ENCODE measurements at places on chromosomes 4 and X.

GRCh38 chrX:129522184-129523078, 859 bp downstream of the SMARCA1 start:
- no peak for DNase-seq

DNA sequence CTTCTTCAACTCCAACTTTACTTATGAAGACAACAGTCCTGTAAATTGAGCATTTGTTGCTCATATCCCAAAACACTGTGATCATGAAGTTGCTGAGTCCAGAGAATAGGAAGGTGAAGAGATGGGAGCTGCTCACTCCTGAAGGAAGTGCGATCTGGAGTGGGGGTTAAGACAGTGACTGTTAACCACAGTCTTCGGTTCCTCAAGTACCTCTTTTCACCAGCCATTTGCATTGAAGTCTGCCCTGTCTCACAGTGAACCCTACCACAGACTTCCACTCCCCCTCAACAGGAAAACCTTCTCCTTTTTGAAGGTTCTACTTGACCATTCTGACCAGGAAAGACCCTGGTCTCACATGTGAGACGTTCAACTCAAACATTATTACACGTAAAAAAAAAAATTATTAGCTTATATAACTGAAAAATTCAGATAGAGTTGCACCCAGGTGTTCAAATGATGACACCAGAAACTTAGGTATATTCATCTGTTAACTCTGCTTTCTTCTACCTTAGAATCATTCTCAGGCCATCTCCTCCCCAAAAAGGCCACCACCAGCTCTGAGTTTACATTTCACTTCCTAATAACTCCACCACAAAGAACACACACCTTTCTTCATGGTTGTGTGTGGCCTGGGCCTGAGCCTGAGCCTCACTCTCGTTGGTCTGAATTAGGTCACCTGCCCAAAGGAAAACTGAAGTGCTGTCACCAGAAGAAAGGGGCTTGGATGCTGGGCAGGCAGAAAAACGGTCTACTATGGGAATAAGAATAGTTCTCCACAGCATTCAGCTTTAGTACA, 199.2 kb downstream of the DCTD start:
- DNase-seq, result no peak

- no peak for DNase-seq
Observed at GRCh38 chrX:97402333-97402732, 518.6 kb downstream of the RPA4 start.

DNA sequence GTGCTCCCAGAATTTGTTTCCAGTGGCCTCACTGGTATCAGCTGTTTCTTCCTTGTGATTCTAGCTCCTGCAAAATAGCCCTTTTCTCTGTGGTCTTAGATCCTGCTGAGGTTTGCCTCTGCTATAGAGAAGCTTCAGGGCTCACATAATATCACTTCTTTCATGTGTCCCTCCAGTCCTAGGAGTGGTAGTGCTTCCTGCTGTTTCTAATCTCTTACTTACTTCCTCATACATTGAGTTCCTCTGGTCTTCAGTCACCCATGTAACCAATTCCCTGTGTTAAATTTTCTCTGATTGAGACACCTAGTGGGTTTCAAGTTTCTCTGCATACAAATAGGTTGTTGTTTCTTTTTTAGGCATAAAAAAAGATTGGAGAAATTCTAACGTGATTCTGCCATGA, 1567.9 kb downstream of the ARAP2 start:
- no peak for DNase-seq

DNA sequence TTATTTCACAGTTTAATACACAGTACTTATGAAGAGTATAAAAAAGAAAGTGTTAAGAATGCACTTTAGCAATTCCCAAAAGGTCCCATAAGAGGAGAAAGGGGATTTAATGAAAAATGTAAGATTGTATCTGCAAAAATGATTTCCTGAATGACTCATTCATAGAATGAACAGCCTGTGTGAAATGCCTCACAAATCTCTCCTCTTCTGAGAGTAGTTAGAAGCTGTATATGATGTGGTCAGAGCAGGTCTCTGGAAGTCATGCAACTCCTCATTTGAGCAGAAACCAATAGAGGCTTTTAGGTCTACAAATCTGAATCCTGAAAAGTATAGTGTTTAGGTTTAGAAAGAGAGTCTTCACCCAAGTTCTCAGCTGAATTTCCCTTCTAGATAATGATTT, 381.3 kb upstream of the INTU start:
- DNase-seq, result peak; percentile 4

DNA sequence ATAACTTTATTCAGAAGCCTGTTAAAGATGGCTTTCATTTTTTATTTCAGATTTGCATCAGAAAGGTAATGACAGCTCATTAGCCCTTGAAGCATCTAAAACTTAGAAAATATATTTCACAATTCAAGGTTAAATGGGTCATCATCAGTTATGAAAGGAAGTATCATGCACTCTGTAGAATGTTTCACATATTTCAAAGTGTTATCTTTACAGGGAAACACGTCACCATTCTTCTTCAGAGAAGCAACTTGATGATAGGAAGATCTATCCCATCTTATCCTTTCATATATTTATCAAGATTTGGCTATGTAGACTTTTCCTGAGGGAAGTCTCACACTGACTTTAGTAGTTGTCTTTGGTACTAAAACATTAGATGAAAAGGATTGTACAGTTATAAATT, 277.8 kb downstream of the TENM3 start:
- DNase-seq, result no peak

DNA sequence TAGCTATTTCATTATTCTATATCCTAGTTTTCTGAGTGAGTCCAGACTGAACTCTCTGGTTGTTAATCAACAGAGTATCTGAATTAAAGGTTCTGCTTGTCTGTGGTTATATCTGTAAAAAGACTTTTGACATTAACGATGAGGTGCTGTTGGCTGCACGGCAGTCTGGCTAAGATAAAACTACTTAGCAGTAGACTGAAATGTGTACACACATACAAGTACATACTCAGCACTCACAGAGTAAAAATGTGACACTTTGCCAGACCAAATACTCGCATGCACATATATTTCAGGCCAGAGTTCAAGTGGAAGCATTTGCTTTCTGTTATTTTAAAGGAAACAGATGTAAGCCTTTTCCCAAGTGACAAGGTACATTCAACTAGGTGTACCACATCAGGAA, 80.5 kb downstream of the PRDM5 start:
- no peak for DNase-seq

- peak; percentile 67 for DNase-seq
Observed at GRCh38 chr4:153785910-153786721, 2.8 kb downstream of the SFRP2 start.

DNA sequence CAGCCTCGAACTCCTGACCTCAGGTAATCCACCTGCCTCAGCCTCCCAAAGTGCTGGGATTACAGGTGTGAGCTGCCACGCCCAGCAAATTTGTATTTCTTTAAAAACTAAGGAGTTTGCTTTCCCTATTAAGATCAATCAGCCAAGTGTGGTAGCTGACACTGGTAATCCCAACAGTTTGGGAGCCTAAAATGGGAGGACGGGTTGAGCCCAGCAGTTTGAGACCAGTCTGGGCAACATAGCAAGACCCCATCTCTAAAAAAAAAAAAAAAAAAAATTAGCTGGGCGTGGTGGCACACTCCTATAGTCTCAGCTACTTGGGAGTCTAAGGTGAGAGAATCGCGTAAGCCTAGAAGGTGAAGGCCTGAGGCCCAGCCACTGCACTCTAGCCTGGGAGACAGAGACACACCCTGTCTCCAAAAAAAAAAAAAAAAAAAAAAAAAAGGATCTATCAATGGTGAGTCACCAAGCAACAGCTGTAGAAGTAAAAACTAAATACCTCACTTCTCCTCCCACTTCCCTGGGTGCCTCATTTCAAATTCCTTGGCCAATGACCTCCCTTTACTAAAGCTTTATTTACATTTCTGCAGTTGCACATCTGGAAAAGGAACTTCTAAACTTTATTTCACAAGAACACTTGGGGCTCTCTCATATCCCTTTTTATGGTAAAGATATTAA, 54.5 kb downstream of the LDB2 start:
- DNase-seq, result peak; percentile 30

- no peak for DNase-seq
Observed at GRCh38 chr4:99190336-99190735, 28.7 kb downstream of the ADH6 start.

- no peak for DNase-seq
Observed at GRCh38 chr4:136025540-136025939, 1506.8 kb downstream of the PCDH18 start.

DNA sequence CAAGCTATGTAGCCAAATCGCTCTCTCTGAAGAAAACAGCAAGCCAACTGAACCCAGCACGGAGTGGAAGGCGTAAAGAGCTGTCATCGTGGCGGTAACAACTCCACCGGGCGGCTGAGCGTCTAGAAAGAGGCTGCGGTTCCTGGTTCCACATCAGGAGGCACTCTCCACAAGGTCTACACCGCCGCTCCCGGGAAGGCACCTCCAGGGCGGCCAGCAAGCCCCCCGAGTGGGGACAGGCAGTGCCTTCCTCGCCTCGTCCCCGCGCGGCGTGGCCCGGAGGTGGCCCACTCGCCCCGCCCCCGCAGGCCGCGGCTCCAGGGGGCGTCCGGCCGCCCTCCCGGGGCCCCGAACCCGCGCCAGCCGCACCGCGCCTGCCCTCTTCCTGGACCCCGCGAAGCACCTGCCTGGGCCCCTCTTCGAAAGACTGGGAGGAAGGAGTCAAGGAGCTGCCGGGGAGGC, 755 bp downstream of the KLHL8 start:
- DNase-seq, result peak; percentile 42

DNA sequence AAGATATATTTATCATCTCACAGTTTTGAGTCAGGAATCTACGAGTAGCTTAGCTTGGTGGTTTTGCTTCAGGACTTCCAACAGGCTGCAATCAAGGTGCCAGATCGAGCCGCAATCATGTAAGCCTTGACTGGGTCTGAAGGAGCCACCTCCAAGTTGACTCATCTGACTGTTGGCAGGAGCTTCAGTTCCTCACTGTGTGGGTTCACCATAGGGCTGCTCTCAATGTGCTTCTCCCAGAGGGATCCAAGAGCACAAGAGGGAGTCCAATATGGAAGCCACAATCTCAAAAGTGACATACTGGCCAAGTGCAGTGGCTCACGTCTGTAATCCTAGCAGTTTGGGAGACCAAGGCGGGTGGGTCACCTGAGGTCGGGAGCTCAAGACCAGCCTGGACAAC, 26.5 kb downstream of the DCHS2 start:
- no peak for DNase-seq

DNA sequence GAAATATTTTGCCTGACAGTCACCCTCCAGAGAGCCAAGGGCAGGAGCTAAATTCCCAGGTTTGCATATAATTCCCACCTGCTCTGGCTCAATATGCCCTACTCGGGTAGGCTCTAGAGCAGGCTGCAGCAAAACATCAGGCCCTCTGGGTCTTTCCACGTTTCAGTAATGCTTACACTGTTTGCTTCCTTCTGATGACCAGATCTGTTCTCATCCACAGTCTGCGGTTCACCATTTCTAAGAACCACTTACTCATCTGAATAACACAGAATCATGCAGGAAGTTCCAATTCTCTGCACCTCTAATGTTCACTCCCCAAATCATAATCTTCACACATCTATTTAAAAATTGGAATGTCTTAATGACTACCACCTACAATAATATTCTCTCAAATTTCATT, 141.4 kb downstream of the PPP3CA start:
- no peak for DNase-seq

DNA sequence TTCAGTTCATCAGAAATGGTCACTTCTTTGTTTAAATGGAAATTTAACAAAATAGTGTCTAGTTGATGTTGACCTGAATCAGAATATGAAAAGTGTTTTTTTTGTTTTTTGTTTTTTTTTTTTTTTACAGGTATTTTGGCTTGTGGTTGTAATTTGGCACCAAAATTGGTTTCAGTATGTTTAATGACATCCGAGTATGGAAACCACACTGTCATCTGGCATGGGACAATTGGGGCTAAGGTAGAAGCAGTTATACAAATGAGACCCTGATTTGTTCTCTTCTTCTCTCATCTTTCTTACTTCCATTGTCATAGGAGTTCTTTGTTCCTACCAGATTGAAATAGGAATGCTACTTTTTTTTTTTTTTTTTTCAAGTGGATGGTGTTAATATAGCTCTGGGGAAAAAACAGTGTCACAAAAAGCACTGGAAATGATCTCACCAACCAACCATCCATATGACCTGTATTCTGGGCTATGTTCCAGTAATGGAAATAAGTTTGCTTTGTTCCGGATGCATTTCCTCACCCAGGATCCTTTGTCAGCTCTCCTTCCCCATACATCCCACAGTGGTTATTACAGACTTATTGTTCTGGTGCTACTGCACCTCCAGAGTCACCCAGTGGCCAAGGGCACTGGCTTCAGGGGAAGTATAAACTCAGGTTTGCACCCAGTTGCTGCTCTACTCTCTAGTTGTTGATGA, 95.8 kb downstream of the ATXN3L start:
- peak; percentile 82 for DNase-seq

DNA sequence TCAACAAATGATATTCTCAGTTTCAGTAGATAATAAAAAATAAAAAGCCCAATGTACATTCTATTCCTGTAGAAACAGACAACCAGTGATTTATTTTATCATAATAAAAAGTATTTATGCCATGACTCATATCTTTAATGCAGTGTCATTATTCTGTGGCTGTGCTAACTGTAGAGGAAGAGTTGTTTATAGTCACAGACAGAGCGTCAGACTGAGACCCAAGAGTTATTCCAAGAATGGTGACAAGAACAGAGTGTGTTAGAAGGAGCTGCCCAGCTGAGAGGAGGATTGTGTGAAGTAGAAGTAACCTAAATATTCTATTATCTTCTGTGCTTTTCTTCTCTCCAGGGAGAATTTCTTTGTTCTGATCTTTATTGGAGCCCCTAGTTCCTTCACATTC, 210.7 kb downstream of the PPP1R2C start:
- DNase-seq, result no peak
